T-helper 2 cell treated with Interferon-gamma antibody and Interleukin-4, amounts not matched to agents 100 ng/mL and 5 ng/mL, for 36 hours (primary cell): ENCODE measurements at places on chromosomes 12 and 14. TPM values are rescaled to one million over a fixed set of nuclear protein-coding genes. Genes with fewer than 3 reads are reported as not detected.

EPYC gene
- not detected in 2 replicates for total RNA-seq

GDF3 gene
- total RNA-seq = not detected in 2 replicates

CLEC9A gene
- total RNA-seq = not detected in 2 replicates

TIMELESS gene
- 56.1 and 56.9 TPM in 2 replicates for total RNA-seq

ZBTB25 gene
- total RNA-seq = 26.6 and 26.9 TPM in 2 replicates

HOXC10 gene
- total RNA-seq = not detected in 2 replicates

DLGAP5 gene
- 63.4 and 68.1 TPM in 2 replicates for total RNA-seq

CLMN gene
- 1.0 and 1.5 TPM in 2 replicates for total RNA-seq

SELPLG gene
- total RNA-seq = 219 and 221 TPM in 2 replicates
